ENCODE measurements at places on chromosomes 5 and 9.

DNA sequence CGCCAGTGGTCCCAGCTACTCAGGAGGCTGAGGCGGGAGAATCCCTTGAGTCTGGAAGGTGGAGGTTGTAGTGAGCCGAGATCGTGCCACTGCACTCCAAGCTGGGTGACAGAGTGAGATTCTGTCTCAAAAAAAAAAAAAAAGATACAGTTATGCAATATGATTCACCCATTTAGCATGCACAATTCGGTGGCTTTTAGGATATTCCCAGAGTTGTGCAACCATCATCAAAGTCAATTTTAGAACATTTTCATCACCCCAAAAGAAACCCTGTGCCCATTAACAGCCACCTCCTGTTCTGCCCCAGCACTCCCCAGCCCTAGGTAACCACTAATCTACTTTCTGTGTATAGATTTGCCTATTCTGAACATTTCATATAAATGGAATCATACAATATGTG is 4.3 kb upstream of the DHFR start:
- DNase-seq = no peak

- DNase-seq = no peak
These were observed 75.7 kb upstream of the ACOT12 start for GRCh38 chr5:81469676-81470075.

- no peak for DNase-seq
These were observed 1.5 kb downstream of the VAV2 start for GRCh38 chr9:133990366-133991213.

DNA sequence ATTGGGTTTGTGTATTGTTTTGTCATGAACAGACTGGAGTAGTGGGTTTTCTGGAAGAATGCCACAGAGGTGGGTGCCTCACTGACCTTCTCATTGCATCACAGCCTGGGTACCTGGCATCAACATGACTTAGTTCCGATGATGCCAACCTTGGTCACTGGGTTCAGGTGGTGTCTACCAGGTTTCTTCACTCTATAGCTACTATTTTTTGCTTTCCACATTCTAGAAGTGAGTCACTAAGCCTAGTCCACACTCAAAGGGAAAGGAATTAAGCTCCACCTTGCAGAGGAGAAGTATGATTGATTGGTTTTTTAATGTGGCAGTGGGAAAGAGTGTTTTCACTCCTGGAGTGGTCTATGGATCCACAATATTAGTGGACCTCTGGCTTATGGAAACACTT is 391.9 kb downstream of the DMRT2 start:
- DNase-seq = no peak

- no peak for DNase-seq
These were observed 105.2 kb downstream of the FRMD3 start for GRCh38 chr9:83432877-83433550.

DNA sequence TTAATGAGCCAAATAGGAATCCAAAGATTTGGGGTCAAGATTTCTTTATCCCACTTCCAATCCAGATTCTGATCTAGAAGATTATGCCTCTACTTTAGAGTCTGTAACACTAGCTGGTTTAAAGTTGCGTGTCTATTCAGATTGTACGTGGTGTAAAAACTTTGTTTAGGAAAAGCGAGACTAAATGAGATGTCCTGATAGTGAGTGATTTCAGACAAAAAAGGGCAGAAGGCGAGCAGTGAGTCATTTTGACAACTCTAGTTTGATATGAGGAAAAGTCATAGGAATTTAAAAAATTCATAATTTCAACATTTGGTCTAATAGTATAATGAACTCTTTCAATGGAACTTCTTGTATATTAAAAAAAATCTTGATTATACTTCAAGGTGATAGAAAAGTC is 119.6 kb upstream of the KLF9 start:
- no peak for DNase-seq

DNA sequence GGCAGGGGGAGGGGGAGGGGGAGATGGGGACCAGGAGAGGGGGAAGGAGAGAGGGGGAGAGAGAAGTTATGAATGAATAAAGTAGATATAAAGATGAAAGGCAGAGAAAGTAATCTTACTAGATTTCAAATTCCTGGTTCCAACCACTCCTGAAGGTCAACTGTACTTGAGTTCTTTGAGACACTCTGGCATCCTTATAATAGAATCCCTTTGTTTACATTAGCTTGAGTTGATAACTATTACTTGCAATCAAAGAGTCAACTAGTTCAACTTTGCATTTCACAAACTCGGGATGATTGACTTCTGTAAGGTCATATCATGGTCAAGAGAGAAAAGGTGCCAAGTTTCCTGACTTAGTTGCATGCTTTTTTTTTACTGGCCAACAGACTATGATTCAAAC is 42.2 kb downstream of the BAAT start:
- no peak for DNase-seq

DNA sequence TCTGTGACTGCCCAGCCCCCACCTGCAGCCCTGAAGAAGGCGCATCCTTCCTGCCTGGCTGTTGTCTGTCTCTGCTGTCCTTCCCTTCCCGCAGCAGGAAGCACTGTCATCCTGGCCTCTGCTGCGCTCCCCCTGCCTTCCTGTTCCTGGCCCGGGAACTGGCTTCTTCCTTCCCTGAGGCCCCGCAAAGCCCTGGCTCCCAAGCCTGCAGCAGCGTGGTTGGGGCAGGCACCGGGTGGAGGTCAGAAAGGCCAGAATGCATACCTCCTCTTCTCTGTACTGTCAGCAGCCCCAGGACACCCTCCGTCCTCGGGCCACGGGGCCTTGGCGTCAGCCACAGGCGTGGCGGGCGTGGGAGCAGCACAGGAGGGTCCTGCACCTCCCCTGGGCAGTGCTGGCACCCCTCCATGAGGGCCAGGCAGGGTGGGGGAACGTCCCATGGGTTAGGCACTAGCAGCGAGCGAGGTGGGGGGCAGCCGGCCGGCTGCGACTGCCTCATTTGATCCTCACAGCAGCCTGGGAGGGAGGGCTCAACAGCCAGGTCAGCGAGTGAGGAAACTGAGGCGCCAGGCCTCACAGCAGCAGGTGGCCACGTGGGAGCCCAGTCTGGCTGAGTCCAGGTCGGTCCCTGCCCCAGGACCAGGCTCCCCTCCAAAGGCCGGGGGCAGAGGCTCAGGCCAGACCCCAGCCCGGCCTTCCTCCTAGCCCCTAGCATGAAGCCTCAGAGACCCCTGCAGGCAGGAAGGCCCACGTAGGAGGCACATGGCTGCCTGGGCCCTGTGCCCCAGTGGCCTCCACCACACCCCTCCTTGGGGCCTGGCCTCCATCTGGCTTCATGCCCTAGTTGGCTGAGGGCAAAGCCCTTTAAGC is 9.4 kb downstream of the FLT4 start:
- DNase-seq = no peak

GRCh38 chr5:179840766-179841165 is 17.9 kb downstream of the MRNIP start:
- no peak for DNase-seq

DNA sequence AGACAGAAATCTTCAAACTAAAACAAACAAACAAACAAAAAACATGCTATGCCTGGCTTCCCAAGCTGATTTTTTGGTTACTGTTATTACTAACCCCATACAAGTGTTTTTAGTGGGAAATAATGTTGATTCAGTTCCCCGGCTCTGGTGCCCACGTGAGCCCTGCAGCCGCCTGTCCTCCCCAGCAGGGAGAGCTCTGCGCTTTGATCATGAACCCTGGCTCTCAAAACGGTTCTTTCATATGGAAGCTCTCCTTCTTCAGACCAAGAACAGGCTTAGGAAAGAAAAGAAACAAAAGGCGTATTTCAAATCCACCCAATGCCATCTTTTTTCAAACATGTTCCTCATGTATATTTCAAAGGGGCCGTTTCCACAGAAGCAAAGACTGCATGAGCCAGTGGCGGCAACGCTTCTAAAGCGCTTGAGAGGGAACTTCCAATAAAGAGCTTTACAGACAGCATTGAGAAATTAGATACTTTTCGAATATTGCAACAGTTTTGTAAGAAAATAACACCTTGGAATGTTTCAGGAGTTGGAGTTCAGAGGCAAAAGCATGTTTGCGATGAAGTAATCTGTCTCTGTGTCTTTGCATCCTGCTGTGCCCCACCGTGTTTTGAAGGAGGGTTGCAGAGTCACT is 74.8 kb downstream of the ICE1 start:
- DNase-seq = no peak

DNA sequence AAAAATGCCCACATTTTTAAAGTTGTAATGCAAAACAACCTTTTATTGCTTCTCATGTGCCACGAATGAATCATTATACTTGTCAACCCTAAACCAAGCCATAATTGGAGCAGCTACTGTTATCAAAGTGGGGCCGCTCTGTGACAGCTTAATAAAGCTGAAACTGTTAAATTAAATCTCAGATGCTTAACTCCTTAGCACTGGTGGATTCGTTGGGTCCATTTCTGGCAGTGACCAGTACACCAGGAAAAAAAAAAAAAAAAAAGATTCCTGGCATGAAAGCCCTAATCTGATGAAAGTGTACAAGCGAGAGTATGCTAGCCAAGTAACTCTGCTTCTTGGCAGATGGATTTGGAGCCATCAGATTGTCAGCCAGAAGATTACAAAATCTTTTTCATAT is 164.8 kb downstream of the ZSWIM6 start:
- no peak for DNase-seq

- no peak for DNase-seq
These were observed 49.7 kb downstream of the KIF24 start for GRCh38 chr9:34279411-34279810.

DNA sequence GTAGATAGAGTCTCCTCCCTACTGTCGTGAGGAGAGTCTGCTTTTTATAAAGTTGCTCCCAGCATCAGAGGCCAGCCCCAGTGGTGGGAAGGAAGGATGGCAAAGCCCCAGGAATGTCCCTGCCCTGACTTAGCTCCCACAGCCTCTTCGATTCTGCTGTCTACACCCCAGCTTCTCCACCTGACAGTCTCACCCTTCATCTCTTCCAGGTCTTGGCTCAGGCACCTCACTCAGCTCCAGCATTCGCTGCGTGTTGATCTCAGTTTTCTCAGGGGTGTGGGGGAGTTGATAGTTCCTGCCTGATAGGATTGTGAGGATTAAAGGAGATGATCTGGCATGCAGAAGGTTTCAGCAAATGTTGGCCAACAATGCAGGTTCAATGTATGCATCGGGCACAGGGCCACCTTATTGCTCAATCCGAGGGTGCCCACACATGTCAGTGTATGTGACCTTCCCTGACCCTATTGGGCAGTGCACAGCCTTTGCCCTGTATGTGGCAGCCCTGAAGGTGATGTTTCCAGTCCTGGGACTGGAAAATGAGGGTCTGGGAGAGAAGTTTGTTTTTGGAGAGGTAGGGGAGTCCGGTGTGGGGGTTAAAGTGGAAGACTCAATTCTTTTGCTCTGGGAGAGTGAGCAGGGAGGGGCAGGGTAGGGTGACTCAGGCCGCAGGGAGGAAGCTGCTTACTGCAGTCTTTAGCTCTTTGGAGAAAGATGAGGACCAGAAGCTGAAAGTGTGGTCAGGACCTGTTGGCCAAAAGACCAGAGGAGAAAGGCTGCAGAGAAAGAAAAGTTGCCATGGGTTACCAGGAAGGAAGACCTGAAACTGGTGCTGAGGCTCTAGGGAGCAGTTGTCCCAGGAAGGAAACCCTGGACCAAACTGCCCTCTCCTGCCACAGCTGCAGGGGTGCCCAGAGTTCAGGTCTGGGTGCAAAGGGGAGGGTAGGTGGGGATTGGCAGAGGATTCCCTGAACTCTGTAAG is 153.2 kb downstream of the MACROH2A1 start:
- DNase-seq = no peak

- no peak for DNase-seq
These were observed 89.6 kb downstream of the TARS1 start for GRCh38 chr5:33530183-33531036.

DNA sequence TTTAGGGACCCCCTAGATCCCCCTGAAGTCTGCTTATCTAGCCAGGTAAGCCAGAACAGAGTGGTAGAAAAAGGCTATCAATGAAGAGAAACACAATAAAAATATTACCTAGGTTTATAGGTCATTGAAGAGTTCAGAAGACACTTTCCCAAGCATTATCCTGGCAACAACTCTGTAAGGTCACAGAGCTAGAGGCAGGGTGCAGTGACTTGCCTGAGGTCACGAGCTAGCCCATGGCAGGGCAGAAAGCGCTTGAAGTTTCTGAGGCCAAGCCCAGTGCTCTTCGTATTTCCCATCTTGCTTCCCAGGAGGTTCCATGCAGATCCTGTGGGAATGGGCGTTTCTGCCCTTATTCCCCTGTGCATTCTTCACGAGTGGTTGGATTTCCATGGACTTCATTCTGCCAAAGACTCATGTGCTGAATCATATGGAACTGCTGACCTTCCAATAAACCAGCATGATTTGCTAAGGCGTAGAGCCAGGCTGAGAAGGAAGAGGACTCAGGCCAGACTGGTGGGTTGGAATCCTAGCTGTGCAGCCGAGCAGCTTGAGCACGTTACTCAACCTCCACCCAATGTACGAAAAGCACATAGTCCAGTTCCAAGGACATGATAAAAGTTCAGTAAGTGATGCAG is 22.1 kb downstream of the TRMO start:
- no peak for DNase-seq

DNA sequence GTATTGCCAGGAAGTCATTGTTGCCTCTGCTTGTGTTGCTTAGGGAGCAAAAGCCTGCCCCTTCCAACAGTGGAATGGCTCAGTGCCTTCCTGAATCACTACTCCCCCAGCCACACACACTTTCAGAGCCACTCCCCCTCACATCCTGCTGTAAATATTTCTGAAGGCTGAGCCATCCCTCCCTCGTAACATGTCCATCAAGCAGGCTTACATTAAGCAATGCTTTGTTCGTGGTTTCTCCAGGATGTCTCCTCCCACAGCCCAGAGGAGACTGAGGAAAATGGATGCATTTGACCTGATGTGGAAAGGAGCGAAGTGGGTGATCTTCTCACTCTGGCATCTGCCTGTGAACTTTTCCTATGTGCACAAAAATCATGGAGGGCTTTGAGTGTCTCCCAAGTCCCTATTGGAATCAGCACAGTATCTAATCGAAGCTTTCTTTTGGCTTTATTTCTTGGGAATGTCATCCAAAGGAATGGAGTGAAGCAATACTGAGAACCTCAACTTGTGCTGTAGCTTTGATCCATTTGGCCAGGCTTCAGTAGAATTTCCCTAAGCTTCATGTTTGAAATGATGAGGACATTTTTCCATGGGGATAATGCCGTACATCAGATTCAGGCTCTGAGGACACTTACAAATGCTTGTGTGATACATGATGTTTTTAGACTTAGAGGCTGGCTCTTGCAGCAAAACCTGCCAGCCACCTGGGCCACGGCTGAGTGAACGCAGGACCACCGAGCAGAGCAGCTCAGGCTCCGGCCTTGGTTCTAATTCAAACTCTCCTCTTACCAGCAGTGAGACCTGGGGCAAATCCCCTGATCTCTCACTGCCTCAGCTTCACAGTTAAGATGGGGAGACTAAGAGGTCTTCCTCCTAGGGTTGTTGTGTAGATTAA is 389.1 kb downstream of the ENC1 start:
- DNase-seq = no peak

All from activated CD8-positive, alpha-beta memory T cell treated with anti-CD3 and anti-CD28 coated beads for 48 hours (primary cell).